GM12878 (cell line): ENCODE measurements at places on chromosomes 6 and 20. TPM values are rescaled to one million over a fixed set of nuclear protein-coding genes. Genes with fewer than 3 reads are reported as not detected.

DNA sequence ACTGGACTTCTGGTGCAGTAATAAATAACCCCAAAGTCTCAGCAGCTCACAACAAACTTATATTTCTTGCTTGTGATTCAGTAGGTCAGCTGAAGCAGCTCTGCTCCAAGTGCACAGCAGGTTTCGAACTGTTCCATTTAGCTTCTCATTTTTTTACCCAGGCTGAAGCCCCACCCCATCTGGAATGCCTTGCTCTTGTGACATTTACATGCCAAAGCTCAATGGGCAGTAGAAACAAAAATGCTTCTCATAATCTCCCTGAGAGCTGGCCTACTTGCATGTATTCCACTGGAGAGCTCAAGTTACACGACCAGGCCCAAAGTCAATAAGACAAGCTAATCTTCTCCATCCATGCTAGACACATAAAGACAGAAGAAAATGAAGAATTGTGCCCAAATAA is 165.2 kb downstream of the HAO1 start:
- H3K4me1 ChIP-seq = no peaks in the 10 kb centered on the region
- no peak overlapping the region for H3K4me3 ChIP-seq
- no peak for DNase-seq

GRCh38 chr6:132751306-132751705 is 6.4 kb downstream of the VNN2 start:
- H3K4me3 ChIP-seq = peak overlapping the region; percentile 18; the same call in 1 of the 2 replicates
- no peaks in the 10 kb centered on the region for H3K36me3 ChIP-seq
- H3K27me3 ChIP-seq = no peaks in the 10 kb centered on the region
- peak overlapping the region; percentile 72 for H3K27ac ChIP-seq
- peaks cover 21% of the 10 kb centered on the region for H3K4me1 ChIP-seq

- no peaks in the 10 kb centered on the region for H3K27me3 ChIP-seq
- no peak overlapping the region for H3K4me3 ChIP-seq
- no peak overlapping the region for H3K27ac ChIP-seq
- no peak for DNase-seq
Observed at GRCh38 chr20:22962567-22963439, 72.3 kb upstream of the SSTR4 start.

- H3K27ac ChIP-seq = no peak overlapping the region
- H3K4me3 ChIP-seq = no peak overlapping the region
- no peaks in the 10 kb centered on the region for H3K4me1 ChIP-seq
- no peaks in the 10 kb centered on the region for H3K27me3 ChIP-seq
- no peaks in the 10 kb centered on the region for H3K36me3 ChIP-seq
Observed at GRCh38 chr6:140830666-140831065, 1302.1 kb upstream of the GJE1 start.

DNA sequence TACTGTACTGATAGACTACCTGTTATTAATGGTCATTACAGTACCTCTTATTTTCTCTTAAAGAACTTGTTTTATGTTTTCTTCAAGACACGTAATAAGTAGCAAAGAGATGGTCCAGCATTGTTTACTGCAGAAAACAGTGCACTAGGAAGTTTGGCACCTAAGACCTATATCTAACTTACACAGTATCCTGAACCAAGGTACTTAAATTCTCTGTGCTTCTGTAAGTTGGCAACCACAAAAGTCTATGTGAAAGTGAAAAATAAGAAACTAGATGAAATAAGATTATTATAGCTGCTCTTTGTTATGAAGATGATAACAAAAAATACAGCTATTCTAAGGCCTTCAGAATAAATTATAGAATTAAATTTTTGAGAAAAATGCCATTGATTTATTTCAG is 411.7 kb upstream of the SOX4 start:
- H3K36me3 ChIP-seq = no peaks in the 10 kb centered on the region
- H3K27ac ChIP-seq = no peak overlapping the region
- H3K4me3 ChIP-seq = no peak overlapping the region
- H3K27me3 ChIP-seq = no peaks in the 10 kb centered on the region

CCDC170 gene
- 0.11 TPM in 1 of 2 replicates, not detected in the other for total RNA-seq

DNA sequence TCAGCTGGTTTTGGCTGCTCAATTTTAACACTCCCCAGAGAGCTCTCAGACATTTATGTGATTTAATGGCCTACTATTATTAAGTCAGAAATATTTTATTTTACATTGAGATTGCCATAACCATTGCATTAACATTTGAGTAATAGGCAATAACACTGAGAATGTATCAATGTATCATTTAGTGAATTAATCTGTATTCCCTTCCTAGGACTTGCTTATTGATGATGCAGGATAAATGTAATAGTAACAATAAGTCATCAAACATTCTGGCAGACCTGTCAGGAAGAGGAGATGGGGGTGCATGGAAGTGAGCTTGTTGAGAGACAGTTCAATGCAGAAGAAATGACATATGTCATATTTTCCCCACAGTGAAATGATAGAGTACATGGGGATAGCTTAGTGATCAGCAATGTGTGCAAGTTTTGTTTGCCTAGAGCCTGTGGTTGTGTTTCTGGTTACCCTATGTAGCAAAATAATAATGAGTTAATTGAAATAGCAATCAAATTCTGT is 458.9 kb downstream of the EYS start:
- DNase-seq = no peak
- no peaks in the 10 kb centered on the region for H3K27me3 ChIP-seq
- H3K4me3 ChIP-seq = no peak overlapping the region
- H3K4me1 ChIP-seq = no peaks in the 10 kb centered on the region
- no peaks in the 10 kb centered on the region for H3K36me3 ChIP-seq

GCNT2 gene
- 12.0 and 15.3 TPM in 2 replicates for total RNA-seq

ECT2L gene
- total RNA-seq = not detected in 2 replicates

FAM83C gene
- not detected in 2 replicates for total RNA-seq

- no peaks in the 10 kb centered on the region for H3K4me1 ChIP-seq
- no peak overlapping the region for H3K4me3 ChIP-seq
- no peak overlapping the region for H3K27ac ChIP-seq
- H3K36me3 ChIP-seq = no peaks in the 10 kb centered on the region
Observed at GRCh38 chr6:9621276-9621675, 793.6 kb downstream of the TFAP2A start.

OR2H2 gene
- total RNA-seq = not detected in 2 replicates

ZBP1 gene
- total RNA-seq = 4.8 and 6.3 TPM in 2 replicates

DNA sequence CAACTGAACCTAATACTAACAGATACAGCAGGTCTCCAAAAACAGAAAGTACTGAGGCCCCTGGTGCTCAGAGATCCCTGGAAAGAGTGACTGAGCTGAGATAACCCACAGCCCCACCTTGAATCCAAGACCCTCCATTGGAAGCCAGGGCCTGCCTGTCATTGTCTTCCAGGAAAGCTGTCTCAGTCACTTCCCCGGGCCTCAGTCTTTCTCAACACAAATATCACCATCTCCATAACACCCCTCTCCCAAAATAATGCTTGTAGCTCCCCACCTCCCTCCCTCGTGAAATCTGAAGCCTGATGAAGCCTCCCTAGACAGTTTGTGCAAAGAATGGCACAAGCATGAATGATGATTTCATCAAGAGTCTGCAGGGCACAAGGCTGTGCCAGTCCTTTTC is 138.2 kb upstream of the LRFN2 start:
- H3K4me3 ChIP-seq = no peak overlapping the region
- no peak overlapping the region for H3K27ac ChIP-seq
- no peaks in the 10 kb centered on the region for H3K27me3 ChIP-seq
- H3K4me1 ChIP-seq = peaks cover 4% of the 10 kb centered on the region
- no peaks in the 10 kb centered on the region for H3K36me3 ChIP-seq
- no peak for DNase-seq

DNA sequence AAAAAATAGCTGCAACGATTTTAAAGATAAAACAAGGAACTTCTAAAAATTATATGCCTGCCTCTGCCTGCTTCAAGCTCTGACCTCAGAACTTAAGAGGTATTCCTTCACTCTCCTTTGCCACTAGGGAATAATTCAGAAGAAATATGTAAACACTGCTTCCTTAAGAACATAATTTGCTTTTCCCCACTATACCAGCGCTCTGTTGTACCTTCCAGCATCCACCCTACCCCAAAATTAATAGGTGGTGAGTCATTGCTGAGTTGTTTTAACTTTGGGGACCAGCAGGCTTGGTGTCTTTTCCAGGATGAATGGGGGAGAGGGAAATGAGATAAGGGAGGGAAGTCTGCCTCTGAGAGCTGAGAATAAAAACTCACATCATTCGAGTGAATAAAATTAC is 107.7 kb upstream of the ATXN1 start:
- H3K27me3 ChIP-seq = no peaks in the 10 kb centered on the region
- DNase-seq = no peak
- H3K27ac ChIP-seq = no peak overlapping the region
- no peaks in the 10 kb centered on the region for H3K4me1 ChIP-seq
- no peaks in the 10 kb centered on the region for H3K36me3 ChIP-seq
- H3K4me3 ChIP-seq = no peak overlapping the region

- no peak overlapping the region for H3K4me3 ChIP-seq
- no peaks in the 10 kb centered on the region for H3K27me3 ChIP-seq
- no peaks in the 10 kb centered on the region for H3K36me3 ChIP-seq
- no peak overlapping the region for H3K27ac ChIP-seq
- H3K4me1 ChIP-seq = no peaks in the 10 kb centered on the region
- no peak for DNase-seq
Observed at GRCh38 chr6:154649721-154650120, 83.5 kb upstream of the SCAF8 start.

DNA sequence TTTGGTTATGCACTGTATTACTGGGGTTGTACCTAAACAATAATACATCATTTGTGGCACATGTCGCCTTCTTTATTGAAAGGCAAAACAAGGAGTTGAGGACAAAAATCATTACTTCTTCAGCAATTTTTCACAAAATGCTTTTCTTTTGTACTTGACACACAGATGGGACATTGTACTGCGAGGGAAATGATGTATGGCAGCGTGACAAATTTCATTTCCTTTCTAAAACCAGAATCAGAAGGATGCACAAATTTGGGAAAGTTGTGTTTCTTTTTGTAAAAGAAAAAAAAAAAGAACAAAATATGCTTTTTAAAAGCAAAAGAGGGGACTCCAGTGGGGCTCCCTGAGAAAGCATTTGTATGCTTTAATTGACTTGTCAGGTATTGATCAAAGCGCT is 394.0 kb upstream of the SLC35B3 start:
- H3K36me3 ChIP-seq = no peaks in the 10 kb centered on the region
- no peaks in the 10 kb centered on the region for H3K27me3 ChIP-seq
- H3K27ac ChIP-seq = no peak overlapping the region
- no peak for DNase-seq
- H3K4me3 ChIP-seq = no peak overlapping the region
- no peaks in the 10 kb centered on the region for H3K4me1 ChIP-seq

- no peaks in the 10 kb centered on the region for H3K36me3 ChIP-seq
- peaks cover 2% of the 10 kb centered on the region; the same call in 1 of the 2 replicates for H3K27me3 ChIP-seq
- no peaks in the 10 kb centered on the region for H3K4me1 ChIP-seq
- H3K27ac ChIP-seq = no peak overlapping the region
- DNase-seq = no peak
Observed at GRCh38 chr6:44527583-44528369, 140.3 kb downstream of the CDC5L start.

DNA sequence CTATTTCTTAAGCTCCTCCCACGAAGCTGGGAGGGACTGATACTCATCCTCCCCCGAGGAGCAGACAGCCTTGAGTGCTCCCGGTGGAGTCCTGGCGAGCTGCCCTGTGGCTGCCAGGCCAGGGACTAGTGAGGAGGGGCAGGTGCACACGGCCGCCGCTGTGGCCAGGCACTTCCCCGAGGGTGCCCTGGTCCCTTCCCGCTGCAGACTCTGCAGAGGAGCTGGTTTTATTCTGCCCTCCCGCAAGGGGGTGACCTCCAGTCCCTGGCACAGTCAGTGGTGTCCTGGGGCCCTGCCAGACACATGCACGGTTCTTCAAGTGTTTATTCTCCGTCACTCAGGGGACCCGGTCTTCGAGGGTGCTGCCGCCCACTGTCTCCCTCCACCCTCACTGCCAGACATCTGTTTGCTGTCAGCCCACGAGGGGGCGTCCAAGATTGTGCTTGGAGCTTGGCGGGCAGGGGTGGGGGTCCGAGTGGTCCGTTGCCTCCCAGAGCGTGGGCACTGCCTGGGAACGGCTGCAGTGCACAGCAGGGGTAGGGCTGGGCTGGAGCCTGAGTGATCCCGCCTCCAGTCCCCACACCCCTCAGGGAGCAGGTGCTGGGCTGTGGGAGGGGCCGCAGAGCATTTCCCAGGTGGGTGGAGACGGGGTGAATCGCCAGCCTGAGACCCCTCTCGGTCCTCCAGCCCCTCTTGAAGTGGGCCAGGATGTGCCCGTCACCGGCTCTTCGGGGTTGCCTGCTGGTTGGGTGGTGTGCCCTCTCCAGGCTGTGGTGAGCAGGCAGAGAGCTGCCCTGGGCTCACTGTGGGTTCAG is 3.1 kb upstream of the CABLES2 start:
- no peak overlapping the region for H3K4me3 ChIP-seq
- no peak overlapping the region for H3K27ac ChIP-seq
- no peaks in the 10 kb centered on the region for H3K36me3 ChIP-seq
- no peak for DNase-seq

DNA sequence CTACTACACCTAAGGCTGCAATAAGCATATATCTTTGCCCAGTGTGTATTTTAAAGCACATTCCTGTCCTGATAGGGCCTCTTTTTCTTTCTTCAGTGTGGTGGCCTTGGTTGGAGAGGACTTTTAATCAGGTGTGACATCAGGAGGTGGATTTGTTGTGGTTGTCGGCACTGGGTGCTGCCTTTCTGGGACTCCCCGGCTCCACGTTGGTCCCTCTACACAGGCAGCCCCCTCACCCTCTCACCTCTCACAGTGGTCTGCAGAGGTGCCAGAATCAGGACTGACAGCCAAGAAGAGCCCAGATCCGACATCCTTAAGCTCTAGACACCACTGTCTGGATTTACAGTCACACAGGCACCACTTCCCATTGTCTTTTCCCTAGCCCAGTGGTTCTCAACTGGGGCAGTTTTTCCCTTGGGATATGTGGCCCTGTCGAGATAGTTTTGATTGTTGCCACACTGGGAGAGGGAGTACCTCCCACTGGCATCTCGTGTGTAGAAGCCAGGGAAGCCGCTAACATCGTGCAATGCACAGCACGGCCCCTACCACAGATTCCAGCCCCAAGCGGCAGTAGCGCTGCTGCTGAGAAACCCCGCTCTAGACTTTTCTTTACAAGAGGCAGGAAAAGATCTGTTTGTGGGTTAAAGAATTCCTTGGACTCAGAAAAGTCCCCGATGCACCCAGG is 314.1 kb downstream of the QKI start:
- no peak overlapping the region for H3K4me3 ChIP-seq
- H3K27me3 ChIP-seq = no peaks in the 10 kb centered on the region
- no peaks in the 10 kb centered on the region for H3K36me3 ChIP-seq
- DNase-seq = no peak

- H3K36me3 ChIP-seq = peaks cover 9% of the 10 kb centered on the region; the same call in 1 of the 2 replicates
- no peak overlapping the region for H3K27ac ChIP-seq
- H3K4me3 ChIP-seq = no peak overlapping the region
- H3K4me1 ChIP-seq = 0 out of 2 replicates have a peak, but pooled peaks cover 3% of the 10 kb centered on the region
- no peaks in the 10 kb centered on the region for H3K27me3 ChIP-seq
Observed at GRCh38 chr20:36523341-36523740, 18.0 kb upstream of the MYL9 start.

- no peaks in the 10 kb centered on the region for H3K36me3 ChIP-seq
- H3K4me3 ChIP-seq = no peak overlapping the region
- no peaks in the 10 kb centered on the region for H3K27me3 ChIP-seq
- no peak for DNase-seq
- H3K27ac ChIP-seq = no peak overlapping the region
- H3K4me1 ChIP-seq = no peaks in the 10 kb centered on the region
Observed at GRCh38 chr20:32343439-32343838, 14.7 kb upstream of the ASXL1 start.
